MCF 10A (cell line): ENCODE measurements at places on chromosomes 1 and 21. TPM values are rescaled to one million over a fixed set of nuclear protein-coding genes. Genes with fewer than 3 reads are reported as not detected.

ZNF281 gene
- 22.3 and 24.8 TPM in 2 replicates for total RNA-seq

GJB3 gene
- total RNA-seq, result 67.1 and 74.8 TPM in 2 replicates

TLCD4 gene
- total RNA-seq, result 1.9 and 2.3 TPM in 2 replicates

NUP210L gene
- 0.05 and 0.10 TPM in 2 replicates for total RNA-seq

MSH4 gene
- total RNA-seq, result 0.17 and 0.21 TPM in 2 replicates

KLHL17 gene
- total RNA-seq, result 15.1 and 18.1 TPM in 2 replicates

SRSF11 gene
- 209 and 218 TPM in 2 replicates for total RNA-seq

CD53 gene
- total RNA-seq, result not detected in 2 replicates

PRRX1 gene
- total RNA-seq, result not detected in 2 replicates

FOXD3 gene
- not detected in 2 replicates for total RNA-seq

B3GALT2 gene
- not detected in 2 replicates for total RNA-seq
